Kidney capillary endothelial cell (primary cell): ENCODE measurements at places on chromosomes 6 and 20.
A peak's percentile ranks its signal among the peaks of the same experiment; 100 is the strongest.

DNA sequence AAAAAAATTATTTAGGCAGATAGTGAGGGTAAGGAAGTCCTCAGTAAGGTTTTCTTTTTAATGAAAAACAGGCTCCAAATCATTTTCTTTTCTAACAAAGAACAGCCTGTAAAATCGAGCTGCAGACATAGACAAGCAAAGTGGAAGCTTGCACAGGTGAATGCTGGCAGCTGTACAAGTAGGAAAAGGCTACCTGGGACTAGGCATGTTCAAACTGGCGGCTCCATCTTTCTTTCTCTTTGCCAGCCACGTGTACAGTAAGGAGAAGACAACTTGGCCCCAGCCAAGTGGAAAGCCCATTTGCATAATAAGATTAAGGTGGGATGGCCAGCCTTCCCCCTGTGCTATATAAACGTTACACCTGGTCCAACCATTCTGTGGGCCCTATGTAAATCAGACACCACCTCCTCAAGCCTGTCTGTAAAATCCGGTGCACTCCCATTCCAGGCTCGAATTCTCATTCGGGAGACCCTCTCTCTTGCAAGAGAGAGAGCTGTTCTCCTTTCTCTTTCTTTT is 27.0 kb upstream of the SLC2A12 start:
- no peak for DNase-seq

DNA sequence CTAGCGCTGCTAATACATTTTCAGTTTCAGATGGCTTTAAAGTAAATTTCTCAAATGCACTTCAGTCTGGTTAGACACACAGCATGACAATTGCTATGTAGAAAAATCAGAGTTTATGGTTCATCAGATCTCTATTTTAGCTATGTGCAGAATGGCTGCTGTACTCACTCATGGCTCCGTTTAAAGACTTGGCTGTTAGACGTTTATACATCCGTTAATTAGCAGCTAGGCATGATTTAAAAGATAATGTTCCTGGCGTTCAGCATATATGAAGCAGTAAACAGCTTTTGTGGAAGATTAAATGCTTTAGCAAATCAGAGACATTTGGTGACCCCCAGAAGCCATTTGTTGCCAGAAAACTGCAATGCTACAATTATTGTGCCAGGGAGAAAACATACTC is 350.0 kb upstream of the MANEA start:
- no peak for DNase-seq

DNA sequence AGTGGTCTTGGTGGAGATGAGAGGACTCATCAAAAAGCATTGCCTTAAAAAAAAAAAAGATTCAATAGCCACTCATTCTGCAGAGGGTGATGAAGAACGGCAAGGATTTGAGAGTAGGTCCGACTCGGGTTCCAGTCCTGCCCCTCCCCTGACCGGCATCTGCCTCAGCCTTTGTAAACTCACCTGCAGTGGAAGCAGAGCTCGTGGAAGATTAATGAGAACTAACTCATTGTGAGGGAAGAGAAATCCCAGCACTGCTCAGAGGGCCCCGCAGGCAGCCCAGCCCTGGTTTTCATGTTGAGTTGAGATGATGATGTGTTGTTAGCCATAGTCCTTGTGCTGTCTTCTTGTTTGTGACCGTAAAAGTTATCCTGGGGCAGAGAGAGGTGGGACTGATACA is 59.4 kb downstream of the GCNT2 start:
- DNase-seq = no peak

GRCh38 chr6:37100745-37101144 is 69.2 kb upstream of the PIM1 start:
- no peak for DNase-seq

DNA sequence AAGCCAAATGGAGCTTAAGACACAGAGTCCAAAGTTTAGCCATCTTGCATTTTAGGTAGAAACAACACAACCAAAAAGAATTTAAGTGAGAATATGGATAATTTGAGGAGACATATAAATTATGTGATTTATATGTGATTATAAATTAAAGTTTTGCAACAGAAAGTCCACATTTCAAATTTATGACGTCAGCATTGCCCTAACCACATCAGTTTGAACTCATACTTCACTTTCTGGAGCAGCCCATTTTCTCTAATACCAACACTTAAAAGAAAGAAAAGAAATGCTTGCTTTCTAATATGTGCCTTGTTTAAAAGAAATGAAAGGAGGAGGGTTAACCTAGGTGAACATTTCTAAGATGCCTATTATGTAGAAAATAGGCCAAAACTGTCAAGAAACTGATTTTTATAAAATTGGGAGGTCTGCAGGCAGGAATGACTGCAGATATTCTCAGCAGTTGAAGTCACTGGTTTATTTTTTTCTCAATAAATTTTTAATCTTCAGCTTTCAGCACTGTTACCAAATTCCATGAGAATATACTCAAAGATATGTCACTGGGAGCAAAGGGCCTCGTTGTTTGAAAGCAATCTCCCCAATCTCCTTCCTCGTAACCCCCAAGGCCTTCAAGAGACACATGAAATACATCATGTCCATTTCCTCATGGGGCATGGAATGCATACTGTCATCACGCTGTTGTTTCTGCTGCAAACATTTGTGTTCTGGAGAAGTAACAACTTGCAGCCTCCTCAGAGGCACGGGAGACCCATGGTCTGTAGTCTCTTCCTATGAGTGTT is 137.8 kb downstream of the SOD2 start:
- DNase-seq = no peak

- DNase-seq = no peak
Observed at GRCh38 chr6:142935553-142936517, 9.1 kb downstream of the HIVEP2 start.

DNA sequence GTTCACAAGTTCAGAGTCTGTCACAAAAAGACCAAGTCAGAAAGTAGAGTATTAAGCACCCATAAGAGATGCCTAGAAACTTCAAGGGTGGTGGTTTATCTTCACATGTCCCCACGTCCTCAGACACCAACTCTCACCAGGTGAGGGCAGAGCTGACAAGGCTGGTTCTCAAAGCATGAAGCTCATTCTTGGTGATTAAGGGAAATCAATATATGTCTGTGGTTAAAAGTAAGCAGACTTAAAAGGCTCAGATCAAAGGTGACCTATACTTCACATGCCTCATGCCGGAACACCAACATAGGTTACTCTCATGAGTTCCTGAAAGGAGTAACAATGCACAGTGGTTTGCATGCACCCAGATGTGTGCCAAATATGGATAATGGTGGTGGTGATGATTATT is 27.0 kb downstream of the IL17A start:
- DNase-seq = no peak

DNA sequence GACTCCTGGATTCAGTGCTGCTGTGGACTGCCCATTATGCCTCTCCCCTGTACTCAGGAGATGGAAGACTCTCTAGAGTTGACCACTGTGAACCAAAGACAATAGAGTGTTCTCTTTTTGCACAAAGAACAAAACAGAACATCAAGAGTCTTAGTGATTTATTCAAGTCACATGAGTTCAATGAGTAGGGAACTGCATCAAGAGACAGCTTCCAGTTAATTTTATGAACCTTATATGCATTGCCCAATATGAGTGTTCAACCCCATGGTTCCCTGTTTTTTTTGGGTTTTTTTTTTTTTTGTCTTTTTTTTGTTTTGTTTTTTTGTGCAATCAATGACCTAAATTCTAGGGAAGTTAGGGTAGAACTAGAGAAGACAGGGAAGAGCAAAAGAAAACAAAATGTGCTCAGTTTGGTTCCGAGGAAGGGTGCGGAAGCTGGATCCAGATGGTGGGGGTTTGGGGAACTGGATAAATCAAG is 224.3 kb downstream of the MAFB start:
- no peak for DNase-seq

DNA sequence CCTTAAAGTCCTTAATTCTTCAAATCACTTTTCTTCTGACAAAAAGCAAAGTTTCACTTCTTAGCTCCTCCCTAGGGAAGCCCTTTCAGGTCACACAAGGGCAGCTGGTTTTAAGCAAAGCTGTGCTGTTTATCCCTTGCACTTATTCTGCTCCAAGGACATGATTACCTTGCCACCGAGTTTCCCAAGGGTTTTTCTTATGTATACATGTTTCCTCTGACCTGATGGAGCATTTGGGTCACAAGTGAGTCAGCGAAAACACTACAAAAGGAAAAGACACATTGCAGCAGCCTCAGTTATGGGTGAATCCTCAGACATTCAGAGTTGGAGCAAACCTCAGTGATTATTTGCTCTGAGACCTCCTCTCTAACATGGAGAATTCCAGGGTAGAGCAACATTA is 26.6 kb upstream of the ILRUN start:
- DNase-seq = peak; percentile 10

GRCh38 chr6:11425876-11426275 is 111.7 kb upstream of the TMEM170B start:
- DNase-seq = no peak

DNA sequence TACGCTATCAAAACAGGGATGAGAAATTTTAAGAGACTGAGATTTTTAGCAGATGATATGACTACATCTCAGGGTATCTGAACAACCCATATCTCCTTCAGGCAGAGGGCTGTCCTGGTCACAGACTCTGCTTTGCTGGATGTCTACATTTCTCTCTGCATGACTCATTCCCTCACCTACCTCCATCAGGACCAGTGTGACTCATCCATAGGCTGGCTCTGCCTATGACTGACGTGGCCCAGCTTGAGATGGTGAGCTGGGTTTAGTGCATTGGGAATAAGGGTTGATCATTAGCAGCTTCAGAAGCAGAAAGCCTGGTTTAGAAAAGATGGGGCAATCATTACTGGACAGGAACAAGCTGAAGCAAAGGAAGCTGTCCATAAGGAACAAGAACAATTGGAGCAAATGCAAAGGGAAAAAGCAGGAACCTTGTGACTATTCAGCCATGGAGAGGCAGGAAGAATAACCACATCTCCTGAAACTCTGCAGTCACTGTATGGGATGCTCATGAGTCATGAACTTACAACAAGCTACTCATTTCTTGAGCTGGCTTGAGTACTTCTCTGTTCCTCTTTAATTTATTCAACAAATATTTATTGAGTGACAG is 86.4 kb upstream of the CBLN4 start:
- no peak for DNase-seq

DNA sequence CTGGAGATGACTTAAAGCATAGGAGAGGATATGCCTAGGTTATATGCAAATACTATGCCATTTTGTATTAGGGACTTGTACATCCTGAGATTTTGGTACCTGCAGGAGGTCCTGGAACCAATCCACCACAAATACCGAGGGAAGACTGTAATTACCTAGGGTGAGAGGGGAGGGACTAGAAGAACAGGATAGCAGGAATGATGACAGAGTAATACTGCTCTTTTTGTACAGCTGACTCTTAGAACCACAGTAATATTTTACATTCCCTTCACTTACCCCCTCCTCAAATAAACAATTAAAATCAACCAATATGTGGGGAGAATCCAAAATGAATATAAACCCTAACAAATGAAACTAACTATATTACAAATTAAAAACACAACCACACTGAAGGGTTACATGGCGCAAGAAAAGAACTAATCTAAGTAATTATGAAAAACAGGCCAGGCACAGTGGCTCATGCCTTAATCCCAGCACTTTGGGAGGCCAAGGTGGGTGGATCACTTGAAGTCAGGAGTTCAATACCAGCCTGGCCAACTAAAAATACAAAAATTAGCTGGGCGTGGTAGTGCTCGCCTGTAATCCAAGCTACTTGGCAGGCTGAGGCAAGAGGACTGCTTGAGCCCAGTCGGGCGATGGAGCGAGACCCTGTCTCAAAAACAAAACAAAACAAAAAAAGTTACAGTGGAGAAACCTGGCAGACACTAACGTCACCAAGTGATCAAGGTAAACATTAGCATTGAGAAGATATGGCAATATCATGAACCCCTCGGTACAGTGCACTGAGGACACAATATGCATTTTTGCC is 37.1 kb downstream of the MAP1LC3A start:
- DNase-seq = no peak

DNA sequence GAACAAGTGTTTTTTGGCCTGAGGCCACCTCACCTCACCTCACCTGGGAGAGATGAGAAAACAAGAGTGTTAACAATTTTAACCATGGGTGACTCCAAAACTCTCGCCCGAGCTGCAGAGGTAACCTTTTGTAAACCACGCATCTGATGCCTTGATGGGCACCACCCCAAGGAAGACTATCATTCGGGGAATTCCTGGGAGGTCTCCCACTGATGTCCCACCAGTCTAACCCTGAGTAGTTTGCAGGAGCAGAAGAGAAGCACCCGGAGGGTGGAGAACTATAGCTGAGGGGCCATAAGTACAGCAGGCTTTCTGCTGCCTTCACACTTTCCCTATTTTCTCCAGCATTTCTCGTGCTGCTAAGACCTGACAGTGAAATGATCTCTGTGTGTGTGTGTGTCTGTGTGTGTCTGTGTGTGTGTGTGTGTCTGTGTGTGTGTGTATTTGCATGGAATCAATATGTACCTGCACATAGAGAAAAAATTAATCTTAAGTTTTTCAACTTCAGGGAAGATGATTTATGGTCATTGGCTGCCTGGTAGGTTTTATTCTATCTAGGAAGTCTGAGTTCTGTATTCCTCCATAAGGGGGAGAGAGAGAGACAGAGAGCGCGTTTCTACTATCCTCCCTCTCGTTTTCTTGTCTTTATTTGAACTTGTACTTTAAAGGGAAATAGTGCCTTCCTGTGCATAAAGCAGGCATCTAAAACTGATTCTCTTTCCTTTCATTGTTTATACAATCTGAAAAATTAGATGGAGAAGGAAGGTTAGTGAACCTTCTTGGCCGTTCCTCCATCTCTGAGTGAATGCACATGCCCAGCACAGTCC is 75.8 kb downstream of the CAP2 start:
- DNase-seq = no peak

GRCh38 chr6:26019261-26019830 is 56.7 kb downstream of the TRIM38 start:
- no peak for DNase-seq

- no peak for DNase-seq
Observed at GRCh38 chr20:50305636-50306477, 115.2 kb downstream of the CEBPB start.

- no peak for DNase-seq
Observed at GRCh38 chr20:57288651-57289277, 22.3 kb upstream of the BMP7 start.

DNA sequence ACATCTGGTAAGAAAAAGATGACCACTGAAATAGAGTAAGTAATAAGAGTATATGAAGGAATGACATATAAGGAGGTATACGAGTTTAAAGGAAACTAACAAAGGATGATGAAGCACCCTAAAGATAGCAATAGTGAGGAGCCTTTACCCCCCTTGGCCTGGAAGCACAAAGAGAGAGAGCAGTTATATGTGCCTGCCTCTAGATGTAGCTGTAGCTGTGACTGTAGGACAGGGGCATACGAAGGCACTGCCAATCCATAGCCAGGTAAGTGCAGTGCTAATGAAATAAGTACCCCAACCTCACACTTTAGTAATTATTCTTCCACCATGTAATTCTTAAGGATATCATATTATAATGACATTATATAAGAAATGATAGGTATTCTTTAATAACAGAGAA is 90.1 kb upstream of the FKBP1C start:
- no peak for DNase-seq

GRCh38 chr20:46022411-46023147 is 6.4 kb upstream of the SLC12A5 start:
- peak; percentile 40 for DNase-seq

- DNase-seq = peak; percentile 36
Observed at GRCh38 chr6:39724787-39725631, at the start of gene KIF6. Gene KIF6 (minus strand): TSS chr6:39725408. CDS start chr6:39725310, 98 bp downstream.
